ENCODE measurements at places on chromosomes 3 and 15.

GRCh38 chr15:70503798-70504298 lies 259.5 kb downstream of the UACA start:
- DNase-seq = no peak

GRCh38 chr3:192727032-192727847 lies at the start of gene FGF12:
Gene FGF12 (minus strand): TSS chr3:192727541.
- peak; percentile 52 for DNase-seq

- no peak for DNase-seq
These were observed 422.0 kb downstream of the SOX2 start for GRCh38 chr3:182133752-182134151.

GRCh38 chr3:30908456-30909037 lies 14.1 kb upstream of the GADL1 start:
- peak; percentile 22 for DNase-seq

- DNase-seq = no peak
These were observed 81.9 kb downstream of the PDE8A start for GRCh38 chr15:85063522-85064079.

GRCh38 chr15:65789759-65790425 lies 2.2 kb downstream of the DENND4A start:
- no peak for DNase-seq

- no peak for DNase-seq
These were observed 605 bp downstream of the DCUN1D1 start for GRCh38 chr3:182979674-182980191.

- no peak for DNase-seq
These were observed 75.3 kb upstream of the TGFBR2 start for GRCh38 chr3:30531017-30531570.

DNA sequence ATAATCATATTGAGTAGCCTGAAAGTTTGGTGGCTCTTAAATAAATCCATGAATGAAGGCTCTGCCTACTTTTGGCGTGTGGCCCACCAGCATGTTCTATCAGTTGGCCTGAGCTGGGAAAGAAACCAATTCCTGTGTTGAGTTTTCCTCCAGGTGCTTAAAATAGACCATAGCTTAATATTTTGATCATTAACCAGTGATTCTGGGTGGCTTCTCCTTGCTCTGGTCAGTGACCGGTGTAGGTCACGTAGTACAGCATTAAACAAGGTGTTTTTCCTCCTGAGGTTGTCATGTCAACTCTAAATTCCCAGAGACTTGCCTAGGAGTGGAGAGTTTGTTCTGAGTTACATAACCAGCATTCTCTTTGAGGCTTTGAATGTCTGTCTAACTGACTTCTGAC lies 1.3 kb downstream of the HHLA2 start:
- DNase-seq = no peak

GRCh38 chr3:126889276-126890201 lies 93.4 kb upstream of the PLXNA1 start:
- no peak for DNase-seq

- DNase-seq = no peak
These were observed 125.0 kb upstream of the MEF2A start for GRCh38 chr15:99440551-99441443.

DNA sequence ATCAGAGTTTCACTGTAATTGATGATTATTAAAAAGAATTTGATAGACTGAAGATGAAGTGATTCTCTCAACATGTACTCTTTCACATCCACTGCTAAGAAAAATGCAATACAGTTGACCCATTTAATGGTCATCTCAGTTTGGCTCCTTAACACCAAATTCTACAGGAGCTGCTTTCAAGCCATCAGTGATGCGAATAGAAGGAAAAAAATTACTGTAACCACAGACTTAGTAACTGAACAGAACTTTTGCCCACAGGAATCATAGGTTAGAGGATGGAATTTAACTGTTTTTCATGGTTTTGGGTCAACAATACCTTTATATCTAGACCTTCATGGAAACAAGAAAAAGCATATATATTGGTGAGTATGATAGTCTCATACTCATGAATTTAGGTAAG lies 633.5 kb downstream of the CADM2 start:
- DNase-seq = no peak

DNA sequence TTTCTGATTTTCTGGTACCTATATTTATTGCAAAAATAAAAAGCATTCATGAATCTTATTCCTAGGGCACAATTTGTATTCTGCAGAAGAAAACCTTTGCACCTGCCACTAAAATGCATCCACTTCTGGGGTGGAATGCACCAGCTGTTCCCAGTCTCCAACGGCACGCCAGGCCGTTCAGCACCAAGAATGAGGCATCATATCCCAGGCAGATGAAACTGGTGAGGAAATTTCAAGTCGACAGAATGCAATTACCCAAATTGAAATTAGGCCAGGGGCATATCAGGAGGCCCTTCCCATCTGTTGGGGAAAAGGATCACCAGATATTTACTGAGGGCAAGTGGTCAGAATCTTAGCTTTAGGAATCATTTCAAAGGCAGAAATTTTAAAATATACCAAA lies 13.6 kb upstream of the RBMS3 start:
- no peak for DNase-seq

DNA sequence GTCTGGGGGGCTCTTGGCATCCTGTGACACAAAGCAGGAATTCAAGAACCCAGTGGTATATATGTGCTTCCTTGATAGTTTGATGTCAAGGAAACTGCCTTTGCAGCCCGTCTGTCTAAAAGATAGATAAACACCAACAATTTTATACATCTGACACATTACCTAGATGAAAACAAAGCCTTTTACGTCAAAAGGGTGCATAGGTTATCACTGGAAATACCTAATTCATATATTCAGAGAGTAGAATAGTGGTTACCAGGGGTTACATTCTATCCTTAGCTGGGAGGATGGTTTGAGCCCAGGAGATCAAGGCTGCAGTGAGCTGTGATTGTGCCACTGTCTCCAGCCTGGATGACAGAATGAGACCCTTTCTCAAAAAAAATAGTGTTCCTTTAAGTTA lies 356.9 kb upstream of the RASGRP1 start:
- no peak for DNase-seq

DNA sequence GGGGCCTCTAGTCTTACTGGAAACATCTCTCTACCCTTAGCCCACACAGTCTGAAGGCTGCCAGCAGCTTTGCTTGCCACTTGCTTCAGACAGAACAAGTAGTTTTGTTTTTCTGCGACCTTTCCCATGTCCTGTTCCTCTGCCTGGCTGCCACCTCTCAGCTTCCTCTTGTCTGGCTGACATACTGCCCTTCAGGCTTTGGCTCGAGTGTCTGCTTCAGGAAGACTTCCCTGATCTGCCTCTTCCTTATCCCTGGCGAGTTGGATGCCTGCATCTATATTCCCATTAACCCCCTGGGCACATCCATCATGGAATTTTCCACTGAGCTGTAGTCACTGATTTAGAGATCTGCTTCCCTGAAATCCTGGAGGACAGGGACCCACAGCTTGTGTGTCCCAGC lies 25.1 kb upstream of the CPNE9 start:
- no peak for DNase-seq

- no peak for DNase-seq
These were observed 1.5 kb downstream of the RBM15B start for GRCh38 chr3:51392355-51393133.

DNA sequence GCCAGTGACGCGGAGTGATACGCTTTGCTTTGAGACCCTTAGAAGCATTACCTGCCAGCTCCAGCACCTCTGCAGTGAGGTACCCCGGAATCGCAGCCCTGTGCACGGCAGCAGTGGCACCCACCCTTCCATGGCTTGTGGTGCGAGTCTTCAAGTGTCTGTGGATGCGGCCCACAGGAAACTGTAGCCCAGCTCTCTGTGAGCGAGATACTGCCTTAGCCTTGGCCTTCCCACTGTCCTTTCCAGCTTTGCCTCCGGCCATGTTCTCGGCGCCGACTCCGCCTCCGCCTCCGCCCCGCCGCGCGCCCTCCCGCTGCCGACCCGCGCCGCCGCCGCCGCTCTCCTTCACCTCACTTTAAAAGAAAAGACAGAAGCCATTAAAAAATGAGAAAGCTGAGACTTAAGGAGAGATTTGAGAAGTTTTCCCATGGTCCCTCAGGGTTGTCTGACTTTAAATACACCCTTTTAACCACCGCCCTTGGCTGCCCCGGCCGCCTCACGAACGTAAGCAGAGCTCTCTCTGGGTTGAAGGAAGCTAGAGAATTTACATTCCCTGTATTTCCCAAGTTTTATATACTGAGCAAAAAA lies 78.5 kb upstream of the FAM174B start:
- DNase-seq = peak; percentile 11

DNA sequence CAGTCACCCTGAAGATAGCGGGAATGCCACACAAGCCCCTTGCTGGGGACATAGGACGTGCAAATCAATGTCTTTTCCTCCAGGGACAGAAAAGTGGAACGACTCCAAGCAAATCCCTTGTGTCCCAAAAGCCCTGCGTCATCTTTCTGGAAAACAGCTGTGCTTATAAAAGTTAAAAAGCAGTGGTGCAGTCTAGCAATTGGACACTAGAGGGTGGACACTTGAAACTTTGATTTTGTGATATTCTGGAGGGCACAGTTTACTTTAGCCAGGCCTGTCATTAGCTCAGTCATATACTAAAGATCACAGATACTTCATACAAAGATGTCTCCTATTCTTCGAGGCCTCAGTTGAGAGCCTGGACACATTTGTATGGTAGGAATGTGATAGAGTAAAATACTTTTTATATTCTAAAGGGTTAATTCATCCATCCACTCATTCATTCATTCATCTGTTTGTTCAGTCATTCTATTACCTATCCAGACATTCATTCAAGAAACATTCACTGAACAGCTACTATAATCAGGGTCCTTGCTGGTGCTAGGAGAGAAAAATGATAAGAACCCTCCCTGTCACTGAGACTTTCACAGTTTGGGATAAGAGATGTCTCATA lies 63.8 kb upstream of the ANKRD34C start:
- no peak for DNase-seq

- DNase-seq = no peak
These were observed 13.5 kb downstream of the AHSG start for GRCh38 chr3:186626254-186626847.

- DNase-seq = no peak
These were observed 67.9 kb upstream of the NPAP1 start for GRCh38 chr15:24607636-24608035.

DNA sequence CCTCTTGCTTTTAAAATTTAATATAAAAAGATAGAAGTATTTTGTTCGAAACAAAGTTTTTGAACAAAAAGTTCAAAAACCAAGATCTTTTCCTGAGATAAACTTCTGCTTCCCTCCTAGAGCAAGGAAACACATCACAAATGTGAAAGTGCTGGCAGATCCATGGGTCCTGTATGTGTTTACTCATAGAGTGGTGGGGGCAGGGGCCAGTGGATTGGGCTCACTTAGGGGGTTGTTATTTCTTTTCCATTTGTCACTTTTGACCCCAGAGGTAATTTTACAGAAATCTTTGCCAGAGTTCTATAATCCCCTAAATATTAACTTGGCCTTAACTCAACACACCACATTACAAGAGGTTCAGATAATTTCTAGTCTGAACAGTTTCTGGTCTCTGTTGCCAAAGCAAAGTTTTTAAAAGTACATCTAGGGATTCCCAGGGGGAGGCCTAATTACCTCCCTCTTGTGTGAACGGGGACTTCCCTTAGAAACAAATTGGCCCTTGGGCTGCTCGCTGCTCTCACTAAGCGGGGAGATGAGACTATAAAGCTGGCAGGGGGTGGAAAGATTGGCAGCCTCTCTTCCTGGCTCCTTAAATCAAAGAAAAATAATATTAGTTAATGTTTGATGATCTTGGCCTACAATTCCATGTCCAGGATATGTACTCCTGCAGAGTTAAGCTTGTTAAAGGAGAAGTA lies 66.8 kb upstream of the PTX3 start:
- no peak for DNase-seq

DNA sequence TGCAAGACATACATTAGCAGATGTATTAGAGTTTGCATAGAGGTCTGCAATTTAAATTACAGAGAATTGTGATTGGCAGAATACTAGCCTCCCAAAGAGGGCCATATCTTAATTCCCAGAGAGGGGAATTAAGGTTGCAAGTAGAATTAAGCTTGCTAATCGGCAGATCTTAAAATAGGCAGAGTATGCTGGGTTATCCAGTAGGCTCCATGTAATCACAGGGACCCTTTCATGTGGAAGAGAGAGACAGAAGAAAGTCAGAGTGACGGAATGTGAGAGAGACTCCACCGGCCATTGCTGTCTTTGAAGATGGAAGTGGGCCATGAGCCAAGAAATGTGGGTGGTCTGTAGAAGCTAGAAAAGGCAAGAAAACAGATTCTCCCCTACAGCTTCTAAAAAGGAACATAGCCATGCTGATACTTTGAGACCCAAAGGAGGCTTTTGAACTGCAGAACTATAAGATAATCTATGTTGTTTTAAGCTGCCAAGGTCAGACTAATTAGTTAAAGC lies 38.8 kb downstream of the IMPG2 start:
- DNase-seq = no peak

DNA sequence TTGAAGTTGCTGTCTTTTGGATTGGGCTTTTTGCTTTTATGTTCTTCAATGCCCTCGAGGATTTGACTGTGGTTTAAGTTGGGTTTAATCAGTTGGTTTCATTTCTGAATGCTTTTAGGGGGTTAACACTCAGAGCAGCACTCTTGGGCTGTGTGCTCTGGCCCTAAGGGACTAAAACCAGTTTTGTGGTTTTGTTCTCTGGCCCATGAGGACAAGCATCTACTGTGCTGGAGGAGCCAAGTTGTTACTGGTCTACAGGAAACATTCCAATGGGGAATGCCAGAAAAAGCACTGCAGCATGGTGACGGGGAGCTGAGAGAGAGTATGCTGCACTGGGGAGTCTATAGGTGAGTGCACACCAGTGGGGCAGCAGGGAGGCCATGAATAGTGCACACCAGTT lies 596.9 kb downstream of the ZBBX start:
- no peak for DNase-seq

DNA sequence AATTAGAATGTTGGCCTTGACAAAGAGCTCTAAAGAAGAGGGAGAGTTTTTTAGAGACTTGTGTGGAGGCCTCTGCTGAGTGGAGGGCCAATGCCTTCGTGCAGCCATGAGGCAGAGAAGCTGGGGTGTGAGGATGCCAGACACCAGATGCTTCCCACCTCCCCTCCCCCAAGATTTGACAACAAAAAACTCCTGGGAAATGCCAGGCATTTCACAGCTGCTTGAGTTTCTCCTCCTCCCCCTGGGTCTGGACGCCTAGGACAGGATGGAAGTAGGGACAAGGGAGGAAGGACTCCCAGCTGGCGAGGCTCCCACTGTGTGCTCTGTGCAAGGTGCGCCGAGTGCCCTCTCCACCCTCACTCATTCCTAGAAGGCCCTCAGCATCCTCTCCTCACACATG lies 20.1 kb downstream of the TGM4 start:
- DNase-seq = no peak
